Suppressor macrophage (primary cell): ENCODE measurements at places on chromosomes 16 and 17.
A peak's percentile ranks its signal among the peaks of the same experiment; 100 is the strongest.

DNA sequence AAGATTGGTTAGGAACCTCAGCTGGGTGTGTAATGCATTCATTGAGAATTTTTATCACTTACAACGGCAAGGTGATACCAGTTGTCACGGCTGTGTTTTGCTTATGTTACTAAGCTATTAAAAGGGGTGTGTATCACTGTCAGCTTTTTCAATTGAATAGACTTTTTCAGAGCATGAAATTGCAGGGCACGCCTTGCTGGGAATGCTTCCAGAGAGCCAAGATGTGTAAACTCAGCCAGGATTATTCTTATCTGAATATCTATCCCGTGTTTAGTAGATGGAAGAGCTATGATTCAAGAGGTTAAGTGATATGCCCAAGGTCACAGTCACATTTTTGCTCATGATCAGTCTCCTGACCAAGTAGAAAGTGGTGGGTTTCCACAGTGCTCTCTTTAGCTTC, 6.6 kb upstream of the TEKT3 start:
- DNase-seq, result no peak

DNA sequence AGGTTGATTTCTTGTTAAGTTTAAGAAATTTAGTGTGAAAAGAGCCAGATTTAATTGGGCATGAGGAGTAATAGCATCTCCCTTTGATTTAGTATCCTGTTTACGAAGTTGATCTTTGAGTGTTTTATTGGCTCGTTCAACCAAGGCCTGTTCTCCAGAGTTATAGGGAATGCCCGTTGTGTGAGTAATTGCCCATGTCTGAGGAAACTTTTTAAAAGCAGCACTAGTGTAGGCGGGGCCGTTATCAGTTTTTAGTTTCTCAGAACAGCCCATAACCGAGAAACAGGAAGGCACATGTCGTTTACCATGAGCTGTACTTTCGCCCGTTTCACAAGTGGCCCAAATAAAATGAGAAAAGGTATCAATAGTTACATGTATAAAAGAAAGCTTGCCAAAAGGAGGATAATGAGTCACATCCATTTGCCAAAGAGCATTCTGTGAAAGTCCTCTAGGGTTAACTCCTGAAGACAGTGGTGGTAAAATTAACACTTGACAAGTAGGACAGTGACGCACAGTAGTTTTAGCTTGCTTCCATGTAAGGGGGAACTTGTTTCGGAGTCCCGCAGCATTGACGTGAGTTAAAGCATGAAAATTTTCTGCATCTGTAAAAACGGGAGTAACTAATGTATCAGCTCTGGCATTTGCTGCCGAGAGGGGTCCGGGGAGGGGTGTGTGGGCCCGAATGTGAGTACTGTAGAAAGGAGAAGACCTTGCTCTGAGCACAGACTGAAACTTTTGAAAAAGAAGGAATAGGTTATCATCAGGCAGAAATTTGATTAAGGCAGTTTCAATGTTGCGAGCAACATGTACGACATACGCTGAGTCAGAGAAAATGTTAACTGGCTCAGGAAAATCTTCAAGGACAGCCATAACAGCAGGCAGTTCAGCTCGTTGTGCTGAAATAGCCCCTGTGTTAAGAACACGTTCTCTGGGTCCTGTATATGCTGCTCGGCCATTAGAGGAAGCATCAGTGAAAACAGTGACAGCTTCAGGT, 18.5 kb upstream of the KCTD5 start:
- DNase-seq, result peak; percentile 17

DNA sequence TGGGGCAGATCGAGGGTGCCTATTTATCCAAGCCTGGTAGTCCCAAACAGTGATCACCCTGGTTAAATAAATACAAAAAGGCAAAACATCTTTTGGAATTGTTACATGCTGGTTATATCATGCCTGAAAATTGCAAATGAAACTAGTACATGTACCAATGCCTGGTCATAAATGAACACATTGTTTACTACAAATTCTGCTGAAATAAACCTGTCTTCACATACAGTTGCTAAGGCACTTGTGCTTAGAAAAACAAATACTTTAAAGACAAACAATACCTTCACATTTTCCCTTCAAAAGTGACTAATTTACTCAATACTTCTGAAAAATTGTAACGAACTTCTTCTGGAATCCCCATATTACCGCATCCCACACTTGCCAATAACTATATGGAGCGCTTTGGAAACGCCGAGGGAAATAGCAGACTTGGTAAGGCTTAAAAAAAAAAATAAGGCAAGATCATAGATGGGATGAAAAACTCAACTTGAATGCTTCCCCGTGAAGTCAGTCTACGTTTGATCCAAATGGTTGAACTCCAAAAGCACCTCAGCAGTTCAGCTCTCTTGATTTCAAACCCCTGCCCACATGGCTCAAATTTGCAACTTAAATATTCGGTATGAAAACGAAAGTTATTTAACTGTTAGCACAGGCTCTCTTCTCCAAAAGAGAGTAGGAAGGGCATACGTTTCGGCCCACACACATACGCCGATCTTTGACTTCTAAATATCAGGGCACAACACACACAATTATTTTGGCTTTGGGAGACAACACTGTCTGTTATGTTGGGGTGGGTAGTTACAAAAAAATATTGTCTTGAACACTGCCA, 264.5 kb downstream of the NTN1 start:
- no peak for DNase-seq

- DNase-seq, result peak; percentile 48
These were observed 15.4 kb downstream of the NAA60 start for GRCh38 chr16:3458852-3459361.

GRCh38 chr16:30092373-30093010, 768 bp upstream of the TBX6 start:
- peak; percentile 95 for DNase-seq

DNA sequence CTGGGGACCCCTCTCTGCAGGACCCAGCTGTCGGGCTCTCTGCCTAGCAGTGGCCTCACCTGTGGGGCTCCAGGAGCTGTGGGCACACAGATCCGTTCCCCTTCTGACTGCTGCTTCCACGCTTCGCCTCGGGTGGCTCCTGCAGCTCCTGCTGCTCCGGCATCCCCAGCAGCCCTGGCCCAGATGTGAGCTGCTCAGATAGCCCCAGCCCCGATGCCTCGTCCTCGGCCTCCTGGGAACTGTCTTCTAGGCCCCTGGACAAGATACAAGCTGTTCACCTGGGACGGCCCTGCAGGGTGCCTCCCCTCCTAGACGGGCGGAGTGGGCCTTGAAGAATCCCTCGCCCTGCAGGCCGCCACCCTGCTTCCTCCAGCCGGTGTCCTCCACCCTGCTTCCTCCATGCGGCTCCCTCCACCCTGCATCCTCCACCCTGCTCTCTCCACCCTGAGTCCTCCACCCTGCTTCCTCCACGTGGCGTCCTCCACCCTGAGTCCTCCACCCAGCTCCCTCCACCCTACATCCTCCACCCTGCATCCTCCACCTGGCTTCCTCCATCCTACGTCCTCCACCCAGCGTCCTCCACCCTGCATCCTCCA, 11.0 kb downstream of the EMC6 start:
- no peak for DNase-seq

- no peak for DNase-seq
These were observed 460.4 kb upstream of the DYNLRB2 start for GRCh38 chr16:80080287-80080851.

DNA sequence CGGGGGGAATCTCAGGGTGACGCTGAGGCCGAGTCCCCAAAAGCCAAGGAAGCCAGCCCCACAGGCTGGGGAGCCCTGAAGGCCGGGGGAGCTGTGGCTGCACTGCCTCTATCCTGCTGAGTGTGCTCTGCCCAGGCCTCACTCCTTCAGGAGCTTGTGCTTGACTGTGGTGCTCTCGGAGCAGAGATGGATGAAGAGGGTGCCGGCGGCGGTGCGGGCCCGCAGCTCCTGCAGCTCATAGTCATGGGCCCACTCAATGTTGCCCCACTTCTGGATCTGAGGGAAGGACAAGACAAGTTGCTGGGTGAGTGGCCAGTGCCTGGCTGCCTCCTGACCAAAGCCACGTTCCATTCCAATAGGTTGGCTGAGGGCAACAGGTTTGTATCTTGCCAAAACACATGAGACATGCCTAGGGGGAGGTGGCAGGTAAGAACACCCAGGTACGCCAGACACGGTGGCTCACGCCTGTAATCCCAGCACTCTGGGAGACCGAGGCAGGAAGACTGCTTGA, 20.5 kb downstream of the ATPAF2 start:
- no peak for DNase-seq

DNA sequence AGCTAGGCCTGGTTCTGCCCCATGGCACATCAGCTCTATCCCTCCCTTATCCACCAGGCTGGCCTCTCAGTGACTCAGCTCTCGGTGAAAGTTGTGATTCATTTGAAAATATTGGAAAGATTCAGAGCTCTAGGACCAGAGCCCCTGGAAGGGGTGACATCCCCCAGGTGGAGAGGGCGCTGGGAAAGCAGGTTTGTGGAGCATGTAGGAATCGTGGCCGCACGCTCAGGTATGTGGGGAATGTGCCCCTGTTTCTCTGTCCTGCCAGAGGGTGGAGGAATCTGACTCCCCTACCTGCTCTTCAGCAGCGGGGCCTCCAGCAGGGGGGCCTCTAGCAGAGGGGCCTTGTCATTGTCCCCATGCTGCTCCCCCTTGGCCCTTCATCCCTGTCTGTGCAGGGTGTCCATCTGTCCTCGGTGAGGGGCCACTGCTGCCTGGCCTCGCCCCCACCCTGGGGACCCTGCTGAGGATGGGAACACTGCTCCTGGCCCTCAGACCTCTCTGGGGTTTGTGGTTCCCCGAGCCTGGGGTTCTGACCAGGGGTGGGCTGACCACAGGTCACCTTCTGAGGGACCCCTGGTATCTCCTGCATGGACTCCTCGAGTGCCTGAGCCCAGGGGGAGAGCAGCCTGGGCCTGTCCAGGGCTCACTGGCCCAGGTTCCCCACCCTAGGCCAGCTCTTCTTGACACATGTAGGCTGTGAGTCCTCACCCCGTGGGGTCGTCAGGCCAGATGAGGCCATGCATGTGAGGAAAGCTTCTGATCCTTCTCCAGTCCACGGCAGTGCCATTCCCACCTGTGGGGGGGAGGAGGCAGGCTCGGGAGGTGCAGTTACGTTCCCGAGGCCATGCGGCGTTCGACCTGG, 47.5 kb downstream of the NT5M start:
- no peak for DNase-seq

GRCh38 chr17:54270499-54270898, 447.8 kb downstream of the KIF2B start:
- DNase-seq, result no peak

GRCh38 chr17:13753154-13753553, 151.4 kb upstream of the HS3ST3A1 start:
- DNase-seq, result no peak

GRCh38 chr17:33012522-33013033, 20.9 kb downstream of the SPACA3 start:
- DNase-seq, result no peak

- DNase-seq, result no peak
These were observed 5.2 kb downstream of the C16orf95 start for GRCh38 chr16:87312008-87312407.

DNA sequence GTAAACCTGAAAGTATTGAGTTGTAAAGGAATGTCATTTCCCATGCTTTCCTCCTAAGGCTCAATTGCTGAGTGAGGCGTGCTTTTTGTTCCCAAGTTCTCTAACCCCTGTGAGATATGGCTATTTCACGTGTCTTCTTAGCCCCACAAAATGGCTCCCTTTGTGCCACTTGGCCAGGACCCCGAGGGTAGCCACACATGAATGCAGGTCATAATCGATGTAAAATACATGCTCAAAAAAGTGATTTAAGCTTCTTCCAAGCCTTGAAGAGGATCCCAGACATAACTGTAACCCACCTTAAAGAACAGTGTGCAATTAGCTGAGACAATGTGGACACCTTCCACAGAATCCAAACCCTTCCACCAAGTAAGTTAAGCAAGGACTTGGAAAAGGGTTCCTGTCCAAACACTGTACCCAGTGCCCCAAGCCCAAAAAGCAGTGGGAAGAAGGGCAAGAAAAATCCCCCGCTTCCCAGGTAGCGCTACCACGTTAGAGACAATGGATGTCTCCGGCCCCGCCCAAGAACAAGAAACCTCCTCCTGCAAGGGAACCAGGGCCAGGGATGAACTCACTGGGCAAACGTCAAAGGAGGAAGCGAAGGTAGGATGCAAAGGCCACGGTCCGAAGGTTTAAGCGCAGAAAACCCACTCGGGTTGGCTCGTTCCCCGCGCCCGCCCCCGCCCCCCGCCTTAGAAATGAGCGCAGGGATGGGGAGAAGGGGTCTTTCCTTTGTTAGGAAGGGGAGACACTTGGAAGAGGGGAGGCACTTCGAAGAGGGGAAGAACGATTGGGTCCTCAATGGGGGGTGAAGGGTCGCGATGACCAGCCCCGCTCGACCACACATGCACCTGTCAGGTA, 1.2 kb downstream of the JPT1 start:
- peak; percentile 63 for DNase-seq

GRCh38 chr16:30079480-30079879, 3.7 kb downstream of the PPP4C start:
- DNase-seq, result no peak

GRCh38 chr16:24070851-24071250, 185.3 kb upstream of the CACNG3 start:
- peak; percentile 61 for DNase-seq

DNA sequence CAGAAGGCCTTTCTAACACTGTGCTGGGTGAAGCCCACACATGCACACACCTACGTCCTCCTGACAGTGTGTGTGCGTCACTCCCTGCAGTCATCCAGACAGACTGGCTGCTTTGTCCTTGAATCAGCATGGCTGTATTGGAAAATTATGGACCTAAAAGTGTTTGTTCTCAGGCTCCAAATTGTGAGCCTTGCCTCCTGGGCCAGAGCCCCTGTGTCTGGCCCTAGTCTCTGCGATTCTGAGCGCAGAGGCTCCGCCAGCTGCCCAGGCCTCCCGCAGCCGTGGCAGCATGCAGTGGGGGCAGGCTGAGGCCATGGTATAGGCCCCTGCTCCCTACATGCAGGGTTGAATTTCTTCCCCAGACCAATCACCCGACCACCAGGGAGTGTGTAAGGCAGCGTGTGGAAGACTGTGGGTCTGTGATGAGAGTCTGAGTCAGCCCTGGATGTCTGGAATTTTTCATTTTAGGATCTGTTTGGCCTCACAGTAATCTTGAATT, 166.9 kb downstream of the LGALS9B start:
- no peak for DNase-seq

DNA sequence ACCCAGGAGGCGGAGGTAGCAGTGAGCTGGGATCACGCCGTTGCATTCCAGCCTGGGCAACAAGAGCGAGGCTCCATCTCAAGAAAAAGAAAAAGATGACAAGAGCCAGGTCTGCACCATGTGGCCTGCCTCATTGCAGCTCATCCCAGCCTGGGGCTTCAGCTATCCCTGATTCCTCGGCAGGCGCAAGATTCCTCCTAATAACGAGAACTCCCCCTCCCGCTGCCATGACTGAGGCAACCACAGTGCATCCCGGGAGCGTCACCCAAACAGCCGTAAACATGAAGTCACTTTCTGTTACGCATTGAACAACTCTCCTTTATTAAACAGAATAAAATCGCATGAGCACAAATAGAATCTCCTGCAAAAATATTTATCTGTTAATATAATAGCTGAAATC, 120.6 kb downstream of the MGAT5B start:
- DNase-seq, result no peak

DNA sequence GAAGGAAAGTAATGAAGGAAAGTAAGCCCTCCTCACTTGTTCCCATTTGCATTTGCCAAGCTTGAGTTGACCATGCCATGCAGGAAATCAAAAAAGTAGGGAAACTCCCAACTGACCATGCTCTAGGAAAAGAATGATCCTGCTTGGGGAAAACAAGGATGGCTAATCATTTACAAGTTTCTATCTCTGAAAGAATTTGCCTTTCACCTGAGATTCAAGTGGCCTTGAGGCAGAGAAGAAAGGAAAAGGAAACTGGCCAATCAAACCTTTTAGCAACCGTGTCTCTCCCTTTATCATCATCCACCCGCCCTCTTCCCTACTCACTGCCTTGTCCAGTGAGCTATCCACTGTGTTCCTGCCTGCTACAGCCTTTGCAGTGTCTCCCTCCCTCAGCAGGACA, 757.2 kb upstream of the SOX9 start:
- no peak for DNase-seq
